ENCODE measurements at places on chromosomes 16 and 17. TPM values are rescaled to one million over a fixed set of nuclear protein-coding genes. Genes with fewer than 3 reads are reported as not detected.
A peak's percentile ranks its signal among the peaks of the same experiment; 100 is the strongest.

DNA sequence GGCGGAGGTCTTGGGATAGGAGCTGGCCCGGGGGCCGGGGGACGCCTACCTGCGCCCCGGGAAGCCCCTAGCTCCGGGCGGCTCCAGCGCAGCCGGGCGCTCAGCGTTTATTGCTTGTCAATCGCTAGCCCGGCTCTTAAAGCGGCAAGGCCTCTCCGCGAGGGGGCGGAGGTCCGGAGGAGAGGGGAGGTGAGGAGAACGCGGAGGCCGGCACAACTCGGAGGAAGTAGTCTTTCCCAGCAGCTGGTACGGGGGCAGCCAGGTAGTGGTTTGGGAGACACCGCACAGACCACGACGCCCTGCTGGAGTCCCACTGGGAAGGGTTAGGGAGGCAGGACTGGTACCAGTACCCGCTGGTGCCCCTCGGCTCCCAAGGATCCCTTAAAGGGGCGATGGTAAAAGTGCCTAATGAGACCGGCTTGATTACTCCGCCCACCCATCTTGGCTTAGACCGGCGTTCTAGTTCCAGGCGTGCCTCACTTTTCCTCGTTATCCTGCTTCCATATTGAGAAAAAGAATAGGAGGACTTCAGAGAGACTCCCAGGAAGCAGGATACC is at the start of gene MPP2:
MPP2 (minus strand) TSS at position 112 of the 557 bp plus-strand sequence. CDS start 3,076 bp downstream, outside the sequence.
- peak; percentile 20 for DNase-seq

DNA sequence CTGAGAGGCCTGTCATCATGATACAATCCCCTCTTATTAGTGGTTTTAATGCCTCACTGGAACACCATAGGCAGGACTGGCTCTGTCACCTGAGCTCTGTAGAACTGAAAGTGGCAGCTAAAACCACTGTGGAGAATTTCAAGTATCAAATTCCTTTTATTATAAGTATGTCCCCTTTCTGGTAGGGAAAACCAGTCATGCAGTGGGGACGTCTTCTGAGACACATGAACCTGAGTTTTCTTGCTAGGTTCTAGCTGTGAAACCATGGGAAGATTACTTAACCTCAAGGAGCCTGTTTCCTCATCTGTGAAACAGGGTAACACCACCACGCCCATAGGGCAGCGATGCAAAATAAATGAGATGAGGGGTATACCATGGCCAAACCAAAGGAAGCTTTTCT is 4.7 kb downstream of the VAC14 start:
- no peak for DNase-seq

GRCh38 chr17:18187226-18187625 is 3.6 kb downstream of the ALKBH5 start:
- DNase-seq, result peak; percentile 40

- DNase-seq, result no peak
Measured at GRCh38 chr16:72202014-72202413, 30.1 kb upstream of the PMFBP1 start.

GRCh38 chr17:27218719-27219488 is 75.0 kb upstream of the WSB1 start:
- DNase-seq, result no peak

GRCh38 chr17:76688165-76688622 is 22.6 kb downstream of the MXRA7 start:
- no peak for DNase-seq

DNA sequence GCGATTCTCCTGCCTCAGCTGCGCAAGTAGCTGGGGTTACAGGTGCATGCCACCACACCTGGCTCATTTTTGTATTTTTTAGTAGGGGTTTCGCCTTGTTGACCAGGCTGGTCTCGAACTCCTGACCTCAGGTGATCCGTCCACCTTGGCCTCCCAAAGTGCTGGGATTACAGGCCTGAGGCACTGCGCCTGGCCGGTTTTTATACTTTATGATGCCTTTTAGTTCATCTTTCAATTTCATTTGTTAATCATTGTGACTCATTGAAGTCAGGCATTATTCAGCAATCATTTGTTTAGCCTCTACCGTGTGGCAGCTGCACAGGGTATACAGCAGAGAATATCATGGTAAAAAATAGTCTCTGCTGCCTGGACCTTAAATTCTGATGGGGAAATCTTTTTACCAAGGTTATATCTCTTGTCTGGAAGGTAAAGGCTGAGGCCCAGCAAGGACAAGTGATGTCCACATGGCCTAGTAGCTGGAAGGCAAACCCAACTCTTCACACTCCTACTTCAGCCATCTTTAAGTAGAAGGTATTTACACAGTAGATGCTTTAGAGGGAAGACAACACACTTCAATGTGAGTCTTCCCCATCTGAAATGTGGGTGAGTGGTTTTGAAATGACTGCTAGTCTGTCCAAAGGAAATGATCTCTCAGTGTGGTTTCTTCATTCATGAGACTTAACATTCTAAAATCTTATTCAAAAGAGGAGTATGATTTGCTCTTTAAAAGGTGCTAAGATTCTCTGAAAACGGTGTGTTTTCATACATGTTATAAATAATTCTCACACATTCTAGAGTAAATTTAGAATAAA is 2.4 kb downstream of the PRPSAP2 start:
- DNase-seq, result no peak

DNA sequence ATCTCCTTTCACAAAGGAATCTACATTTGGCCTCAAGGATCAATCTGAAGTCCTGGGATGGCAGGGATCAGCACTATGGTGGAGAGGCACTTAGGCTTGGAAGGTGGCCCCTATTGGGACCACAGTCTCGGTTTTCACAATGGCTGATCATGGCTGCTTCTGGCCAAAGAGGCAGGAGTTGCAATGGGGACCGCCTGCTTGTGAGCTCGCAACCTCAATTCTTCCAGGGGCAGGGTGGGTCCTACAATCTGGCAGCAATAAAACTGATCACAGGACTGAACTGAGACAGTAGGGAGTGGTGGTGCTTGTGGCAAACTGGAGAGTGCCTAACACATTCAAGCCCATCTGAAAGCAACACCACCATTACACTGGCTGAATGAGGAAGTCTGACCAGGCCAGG is 83.1 kb downstream of the NETO2 start:
- DNase-seq, result no peak

DLG4 gene
- total RNA-seq, result 0.25 TPM

DNA sequence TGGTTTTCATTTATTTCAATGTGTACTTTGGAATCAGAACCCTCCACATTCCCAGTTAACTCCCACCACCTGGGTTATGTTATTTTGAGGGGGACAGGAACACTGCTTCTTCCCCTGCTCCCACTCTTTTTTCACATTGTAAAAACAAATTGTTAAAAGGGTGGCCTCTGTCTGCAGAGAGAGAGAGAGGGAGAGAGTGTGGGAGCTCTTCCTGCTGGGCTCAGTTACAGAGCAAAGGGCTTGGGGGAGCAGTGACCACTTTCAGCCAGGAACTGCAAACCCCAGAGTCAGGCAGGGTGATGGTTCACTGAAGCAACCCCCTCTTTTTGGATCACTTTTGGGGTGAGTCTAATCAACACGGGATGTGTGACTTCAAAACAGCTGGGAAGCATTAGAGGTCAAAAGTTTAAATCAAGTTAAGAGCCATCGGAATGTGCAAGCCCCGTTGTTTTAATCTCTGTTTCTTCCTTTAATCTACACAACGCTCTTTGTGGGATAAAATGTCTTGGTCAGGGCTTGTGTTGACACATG is 577.0 kb upstream of the CDH11 start:
- no peak for DNase-seq

DNA sequence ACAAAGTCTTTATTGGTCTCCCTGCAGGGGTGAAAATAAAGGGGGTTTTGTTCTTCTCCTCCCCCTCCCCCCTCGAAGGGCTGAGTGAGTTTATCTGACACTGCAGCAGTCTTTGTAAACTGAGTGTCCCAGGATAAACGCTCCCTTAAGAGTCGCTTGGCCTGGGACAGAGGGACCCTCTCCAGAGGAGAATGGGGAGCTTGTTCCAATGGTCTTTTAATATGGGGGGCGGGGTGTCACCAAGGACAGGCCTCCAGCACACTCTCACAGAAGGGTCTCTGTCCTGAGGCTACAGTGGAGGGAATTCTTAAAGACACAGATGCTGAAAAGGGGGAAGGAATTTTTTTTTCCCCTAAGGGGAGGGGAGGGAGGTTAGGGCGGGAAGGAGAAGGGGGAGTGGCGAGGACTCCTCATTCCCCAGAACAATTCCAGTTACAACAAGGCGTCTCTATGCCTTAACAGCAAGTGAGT is 455.5 kb downstream of the SOX9 start:
- peak; percentile 59 for DNase-seq

JPH3 gene
- not detected for total RNA-seq

GRCh38 chr16:21625026-21625425 is 25.6 kb downstream of the METTL9 start:
- DNase-seq, result no peak

GRCh38 chr17:81194941-81195901 is 27.5 kb downstream of the CEP131 start:
- DNase-seq, result no peak

DNA sequence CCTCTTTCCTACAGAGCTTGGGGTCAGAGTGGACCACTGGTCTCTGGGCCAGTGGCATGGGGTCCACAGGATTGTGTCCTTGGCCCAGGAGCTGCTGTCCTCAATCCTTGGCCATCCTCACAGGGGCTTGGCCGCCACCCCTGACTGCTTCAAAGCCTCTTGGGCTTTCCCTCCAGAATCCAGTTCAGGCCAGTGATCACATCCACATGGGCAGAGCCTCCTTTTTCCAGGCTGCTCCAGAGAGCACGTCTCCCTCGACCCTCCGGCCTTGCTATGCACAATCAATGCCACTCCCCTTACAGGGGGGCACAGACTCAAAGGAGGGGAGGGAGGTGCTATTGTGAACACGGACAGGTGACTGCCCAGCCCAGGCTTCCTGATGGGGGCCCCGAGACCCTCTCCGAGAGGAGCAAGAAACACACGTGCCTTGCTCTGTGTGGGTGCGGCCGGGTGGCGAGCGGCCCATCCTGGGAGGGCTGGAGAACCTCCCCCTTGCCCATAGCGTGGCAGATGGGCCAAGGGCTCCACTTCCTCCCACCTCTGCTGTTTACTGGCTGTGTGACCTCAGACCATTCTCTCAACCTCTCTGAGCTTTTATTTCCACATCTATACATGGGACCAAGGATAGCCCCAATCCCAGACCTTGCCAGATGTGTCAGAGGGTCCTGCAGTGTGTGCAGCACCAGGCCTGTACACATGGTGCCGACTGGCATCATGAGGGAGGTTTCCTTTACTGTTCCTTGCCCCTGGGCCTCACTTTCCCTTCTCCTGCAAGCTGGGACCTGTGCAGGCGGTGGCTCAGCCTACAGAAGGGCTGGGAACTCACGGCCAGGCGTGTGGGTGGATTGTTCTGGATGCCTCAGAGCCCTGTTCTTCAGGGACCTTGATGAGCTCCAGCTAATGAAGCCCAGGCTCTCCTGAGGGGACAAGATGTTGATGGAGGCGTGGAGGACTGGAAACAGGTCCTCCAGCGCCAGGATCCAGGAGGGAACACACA is 229.0 kb upstream of the GSE1 start:
- no peak for DNase-seq

NCOR1 gene
- 57.0 TPM for total RNA-seq

GRCh38 chr17:37737081-37737480 is 7.8 kb downstream of the HNF1B start:
- DNase-seq, result peak; percentile 36

- no peak for DNase-seq
Measured at GRCh38 chr17:45149669-45150664, 1.7 kb downstream of the HEXIM1 start.

DDX28 gene
- 16.4 TPM for total RNA-seq

GPR139 gene
- not detected for total RNA-seq

DNA sequence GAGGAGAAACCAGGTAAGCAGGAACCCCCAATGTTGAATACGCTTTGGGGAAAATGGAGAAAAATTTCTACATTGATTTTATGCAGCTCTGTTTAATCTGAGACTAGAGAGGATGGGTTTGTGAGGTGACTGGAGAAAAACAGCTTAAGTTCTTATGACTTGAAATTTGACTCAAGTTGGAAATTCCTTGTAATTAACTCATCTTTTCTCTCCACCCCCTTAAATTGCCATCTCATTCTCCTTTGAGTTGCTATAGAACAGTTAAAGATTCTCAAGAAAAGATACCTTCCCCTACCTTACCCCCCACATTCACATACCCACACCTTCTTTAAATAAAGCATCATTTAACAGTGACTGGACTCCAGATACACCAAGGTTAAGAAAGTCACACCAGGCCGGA is 24.2 kb downstream of the ZNRF1 start:
- DNase-seq, result no peak

- DNase-seq, result no peak
Measured at GRCh38 chr16:3938471-3938842, 57.9 kb upstream of the CREBBP start.

CES3 gene
- 2.3 TPM for total RNA-seq

CACNA1H gene
- total RNA-seq, result 0.40 TPM

DNA sequence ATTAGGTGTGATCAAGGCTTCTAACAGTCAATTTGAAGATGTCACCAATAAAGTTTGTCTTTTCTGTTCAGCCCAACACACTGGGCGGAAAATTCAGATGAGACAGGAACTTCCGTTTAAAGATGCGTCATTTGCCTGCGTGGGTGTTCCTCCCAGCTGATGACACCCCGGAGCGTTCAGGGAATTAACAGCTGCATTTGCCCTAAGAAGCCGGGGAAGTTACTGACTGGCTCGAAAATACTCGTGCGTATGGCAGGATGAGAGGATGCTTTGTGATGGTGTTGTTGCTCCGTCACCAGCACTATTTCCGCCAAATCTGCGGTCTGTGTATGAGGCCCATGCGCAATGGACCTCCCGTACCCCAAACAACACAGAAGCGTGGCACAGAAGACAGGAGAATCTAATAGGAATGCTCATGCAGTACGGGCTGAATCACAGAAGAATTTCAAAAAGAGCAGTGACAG is 11.9 kb upstream of the PVALEF start:
- DNase-seq, result no peak

DYNLRB2 gene
- total RNA-seq, result not detected

DNAI2 gene
- not detected for total RNA-seq

GRCh38 chr17:7878234-7878633 is 10.4 kb upstream of the CHD3 start:
- DNase-seq, result no peak

GRCh38 chr16:20136446-20136968 is 62.8 kb upstream of the GPR139 start:
- DNase-seq, result no peak

- no peak for DNase-seq
Measured at GRCh38 chr17:80891397-80892018, 100.1 kb upstream of the CHMP6 start.

DNA sequence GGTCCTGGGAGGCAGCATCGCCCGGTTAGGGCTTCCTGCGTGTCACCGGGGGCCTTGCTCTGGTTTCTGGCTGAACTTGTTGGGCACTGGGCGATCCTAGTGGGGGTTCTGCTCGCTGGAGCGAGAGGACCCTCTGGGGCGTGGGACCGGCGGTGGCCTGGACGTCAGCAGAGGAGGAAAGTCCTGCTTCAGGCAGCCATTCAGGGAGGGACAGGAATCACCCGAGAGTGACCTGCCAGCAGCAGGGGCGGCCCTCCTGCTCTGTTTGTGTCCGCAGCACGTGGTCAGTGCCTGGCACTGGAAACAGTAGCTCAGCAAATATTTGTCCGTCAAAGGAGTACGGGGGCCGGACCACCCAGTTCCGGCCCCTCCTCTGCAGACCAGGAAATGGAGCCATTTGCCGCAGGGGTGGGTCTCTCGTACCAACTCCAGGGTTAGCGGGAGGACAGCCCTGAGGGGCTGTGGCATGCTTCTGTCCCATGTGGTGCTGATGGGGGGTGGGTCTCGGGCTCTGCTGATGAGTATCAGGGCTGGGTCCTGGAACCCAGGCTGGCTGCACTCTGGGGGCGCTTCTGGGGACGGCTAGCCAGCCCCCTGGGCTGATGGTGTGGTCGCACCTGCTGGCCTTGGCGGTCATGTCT is 48.3 kb downstream of the BAIAP2 start:
- peak; percentile 94 for DNase-seq

HLF gene
- 202 TPM for total RNA-seq

- peak; percentile 36 for DNase-seq
Measured at GRCh38 chr17:4438162-4438944, 4.6 kb downstream of the SPNS3 start.

MT4 gene
- not detected for total RNA-seq

EVI2B gene
- not detected for total RNA-seq
